Stimulated activated CD8-positive, alpha-beta memory T cell treated with anti-CD3 and anti-CD28 coated beads, Interleukin-7, amount 100 ng/mL, for 1 hour (primary cell): ENCODE measurements at places on chromosomes 2 and 18.
A peak's percentile ranks its signal among the peaks of the same experiment; 100 is the strongest.

DNA sequence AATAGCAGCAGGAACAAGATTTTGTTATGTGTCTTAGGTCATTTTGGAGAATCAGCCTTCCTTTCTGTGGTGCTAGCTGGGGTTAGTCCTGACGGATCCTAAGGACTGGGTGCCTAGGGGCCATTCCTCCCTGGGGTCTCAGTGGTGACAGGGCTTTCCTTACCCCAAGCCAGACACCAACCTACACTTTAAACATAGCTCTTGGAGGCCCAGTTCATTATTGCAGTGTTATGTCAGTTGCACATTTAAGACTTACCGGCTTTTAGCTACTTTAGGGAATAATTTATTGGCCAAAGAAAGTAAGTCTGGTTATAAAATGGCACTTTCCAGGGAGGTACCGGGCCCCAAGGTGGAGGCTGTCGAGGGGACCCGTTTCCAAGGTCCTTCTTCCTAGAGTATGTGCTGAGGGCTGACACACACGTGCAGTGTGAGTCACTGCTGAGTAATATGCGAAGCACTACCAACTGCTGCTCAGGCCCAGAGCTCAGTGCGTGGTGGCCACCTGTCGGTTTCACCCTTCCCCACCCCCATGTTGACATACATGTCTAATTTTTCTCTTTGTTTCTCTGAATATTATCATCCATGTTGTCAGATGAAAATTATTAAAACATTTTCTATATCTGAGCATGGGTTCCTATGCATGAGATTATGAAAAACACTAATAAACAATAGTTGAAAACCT is 37.0 kb upstream of the GRHL1 start:
- DNase-seq: no peak

DNA sequence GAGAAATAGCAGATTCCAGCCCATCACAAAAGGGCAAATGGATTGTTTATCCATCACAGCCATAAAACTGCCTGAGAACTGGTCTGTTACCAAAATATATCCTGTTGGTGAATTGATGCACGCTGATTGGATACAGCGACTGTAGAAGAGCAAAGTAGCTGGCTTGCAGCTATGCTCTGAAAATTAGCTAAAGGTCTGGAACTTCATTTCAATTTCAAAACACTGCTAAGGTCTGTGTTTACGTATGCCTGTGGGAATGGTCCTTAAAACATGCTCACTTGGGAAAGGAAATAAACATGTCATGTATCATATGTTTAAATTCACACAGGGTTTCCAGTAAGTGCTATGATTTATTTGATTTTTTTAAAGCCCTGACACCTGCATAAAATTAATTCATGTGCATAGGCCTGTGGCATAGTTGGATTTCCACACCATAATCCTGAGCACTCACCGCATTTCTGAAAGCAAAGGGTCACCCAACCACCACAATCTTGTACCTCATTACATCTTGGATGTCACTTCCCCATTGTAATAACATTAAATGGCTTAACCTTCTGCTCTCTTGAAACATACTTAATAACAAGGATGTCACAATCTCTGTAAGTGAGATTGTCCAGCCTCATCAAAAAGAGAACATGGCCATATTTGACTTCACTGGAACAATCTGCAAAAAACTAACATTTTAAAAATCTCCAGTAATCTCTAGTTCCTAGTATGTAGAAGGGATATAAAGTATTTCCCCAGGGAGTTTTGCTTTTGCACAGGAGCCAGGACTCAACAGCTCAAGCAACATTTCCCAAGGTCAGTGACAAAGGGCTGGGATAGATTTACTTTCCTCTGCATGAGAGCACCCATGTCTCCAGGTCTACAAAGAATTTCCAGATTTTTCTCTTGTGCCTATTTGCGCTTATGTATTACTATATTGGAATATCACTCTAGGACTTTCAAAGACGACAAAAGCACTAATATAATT is 109.8 kb downstream of the FARSB start:
- DNase-seq: no peak

- no peak for DNase-seq
Measured at GRCh38 chr2:23617167-23617810, 232.3 kb downstream of the KLHL29 start.

DNA sequence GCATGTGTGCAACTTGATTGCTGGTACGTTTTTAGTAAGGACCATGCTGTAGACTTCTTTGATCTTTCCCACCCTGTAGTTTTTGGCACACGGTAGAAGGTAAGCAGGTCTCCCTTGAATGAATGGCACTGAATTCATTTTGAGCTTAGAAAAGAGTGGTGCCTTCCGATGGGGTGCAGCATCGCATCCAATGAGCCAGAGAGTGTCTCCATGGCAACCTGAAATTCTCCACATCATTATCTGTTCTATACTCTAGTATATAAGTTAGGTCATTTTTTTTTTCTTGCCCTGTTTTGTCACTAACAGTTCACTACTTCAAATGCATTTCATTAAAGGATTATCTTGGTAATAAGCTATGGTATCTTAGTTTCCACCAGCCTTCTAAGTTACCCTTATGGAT is 81.2 kb upstream of the REV1 start:
- DNase-seq: no peak

DNA sequence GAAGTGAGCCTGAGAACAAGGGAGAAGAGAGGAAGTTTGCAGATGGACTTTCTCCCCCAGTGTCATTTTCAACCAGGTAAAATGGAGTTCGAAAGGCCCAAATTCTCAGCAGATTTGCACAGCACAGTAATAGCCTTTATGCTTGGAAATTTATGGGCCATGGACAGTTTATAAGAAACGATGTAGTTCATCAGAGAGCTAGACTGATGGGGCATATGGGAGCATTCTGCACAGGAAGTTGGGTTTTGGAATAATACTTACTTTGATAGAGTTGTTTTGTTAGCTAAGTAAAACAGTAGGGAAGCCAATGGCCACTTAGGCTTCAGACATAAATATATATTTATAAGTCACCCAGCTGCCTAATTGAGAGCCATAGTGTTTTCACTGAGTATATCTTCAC is 169.4 kb downstream of the MEIS1 start:
- no peak for DNase-seq

DNA sequence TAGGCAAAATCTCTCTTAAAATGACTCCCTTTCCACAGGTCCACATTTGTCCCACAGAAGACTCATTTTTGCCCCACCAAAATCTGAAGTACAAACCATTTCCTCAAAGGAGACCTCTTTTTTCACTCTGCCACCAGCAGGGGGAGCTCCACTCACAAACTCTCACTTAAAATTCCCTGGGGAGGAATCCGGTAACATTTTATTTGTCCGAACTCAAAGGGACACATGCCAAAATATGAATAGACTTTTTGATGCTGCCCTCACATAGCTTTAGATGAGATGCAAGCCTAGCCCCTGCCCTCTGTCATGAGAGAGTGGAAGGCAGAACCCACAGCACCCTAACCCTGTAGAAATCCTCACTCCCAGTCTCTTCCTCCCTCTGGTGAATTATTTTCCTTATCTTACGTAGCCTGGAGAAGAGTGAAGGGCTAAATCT is 57.1 kb downstream of the RMDN2 start:
- DNase-seq: peak; percentile 18

GRCh38 chr2:43417300-43417699 is 178.5 kb downstream of the THADA start:
- no peak for DNase-seq

DNA sequence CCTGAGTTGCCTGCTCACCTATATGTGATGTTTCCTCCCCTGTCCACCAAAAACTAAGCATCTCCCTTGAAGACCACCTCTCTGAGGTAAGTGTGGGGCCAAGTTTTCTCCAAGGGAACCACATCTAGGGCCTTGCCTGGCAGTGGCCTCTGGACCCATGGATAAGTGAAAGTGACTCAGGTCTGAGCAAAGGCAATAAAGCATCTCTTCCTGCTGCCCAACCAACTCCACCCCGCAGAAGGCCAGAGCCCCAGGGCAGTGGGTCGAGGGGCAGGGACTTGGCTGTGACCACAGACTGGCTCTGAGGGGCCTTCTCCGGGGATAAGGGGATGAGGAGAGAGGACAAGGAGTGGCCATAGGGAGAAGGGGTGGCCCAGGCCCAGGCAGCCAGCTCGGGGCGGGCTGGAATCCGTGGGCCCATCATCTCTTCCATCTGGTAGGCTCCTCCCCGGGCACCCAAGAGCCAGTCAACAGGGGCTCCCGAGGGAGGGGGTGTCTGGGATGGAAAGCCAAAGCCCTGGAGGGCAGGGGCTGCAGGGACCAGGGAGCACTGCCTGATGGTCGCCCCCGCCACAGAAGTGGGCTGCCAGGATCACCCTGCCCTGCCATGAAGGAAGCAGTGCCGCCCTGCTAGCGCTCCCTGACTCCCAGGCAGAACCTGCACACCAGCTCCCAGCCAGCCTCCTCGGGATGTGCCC is 33.4 kb downstream of the EMX1 start:
- no peak for DNase-seq

DNA sequence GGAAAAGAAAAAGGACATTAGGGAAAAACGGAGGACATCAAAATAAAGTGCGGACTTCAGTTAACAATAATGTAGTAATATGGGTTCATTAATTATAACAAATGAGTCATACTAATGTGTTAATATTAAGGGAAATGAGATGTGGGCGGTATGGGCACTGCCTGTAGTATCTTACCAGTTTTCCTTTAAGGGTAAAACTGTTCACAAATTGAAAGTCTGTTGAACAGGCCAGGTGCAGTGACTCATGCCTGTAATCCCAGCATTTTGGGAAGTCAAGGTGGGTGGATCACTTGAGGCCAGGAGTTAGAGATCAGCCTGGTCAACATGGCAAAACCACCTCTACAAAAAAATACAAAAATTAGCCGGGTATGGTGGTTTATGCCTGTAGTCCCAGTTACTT is 56.8 kb upstream of the PMAIP1 start:
- DNase-seq: no peak

DNA sequence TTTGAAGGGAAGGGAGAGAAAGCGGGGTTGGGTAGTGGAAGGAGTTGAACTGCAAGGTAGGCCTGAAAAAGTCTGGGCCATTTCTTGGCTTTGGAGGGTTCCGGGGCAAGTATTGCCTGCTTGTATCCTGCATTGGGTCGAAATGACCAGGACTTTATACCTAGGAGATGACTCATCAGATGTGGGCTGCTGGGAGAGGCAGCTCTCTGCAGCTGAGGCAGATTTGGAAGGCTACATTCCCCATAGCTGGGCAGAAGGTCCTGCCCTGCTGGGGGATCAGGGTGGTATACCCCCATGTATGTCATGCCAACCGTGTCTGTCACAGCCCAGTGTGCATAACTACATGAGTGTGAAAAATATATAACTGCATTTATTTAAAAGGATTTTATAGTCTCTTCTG is 171.8 kb upstream of the SPRED2 start:
- DNase-seq: no peak

DNA sequence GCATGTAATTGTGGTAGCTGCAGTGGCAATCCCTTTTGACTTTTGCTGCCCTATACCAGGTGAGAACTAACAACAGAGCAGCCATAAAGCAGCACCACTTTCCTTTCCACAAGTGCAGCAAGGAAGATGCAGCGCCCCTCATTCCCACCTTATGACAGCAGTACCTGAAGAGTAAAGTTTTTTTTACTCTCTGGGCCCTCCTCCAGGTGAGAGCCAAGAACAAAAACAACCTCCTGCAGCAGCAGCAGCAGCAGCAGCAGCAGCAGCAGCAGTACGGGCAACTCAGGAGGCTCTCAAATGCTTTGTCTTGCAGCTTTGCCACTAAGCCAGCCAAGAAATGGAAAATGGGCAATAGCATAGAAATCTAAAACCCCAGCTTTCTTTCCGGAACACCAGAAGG is 397.5 kb downstream of the FIGN start:
- DNase-seq: no peak

DNA sequence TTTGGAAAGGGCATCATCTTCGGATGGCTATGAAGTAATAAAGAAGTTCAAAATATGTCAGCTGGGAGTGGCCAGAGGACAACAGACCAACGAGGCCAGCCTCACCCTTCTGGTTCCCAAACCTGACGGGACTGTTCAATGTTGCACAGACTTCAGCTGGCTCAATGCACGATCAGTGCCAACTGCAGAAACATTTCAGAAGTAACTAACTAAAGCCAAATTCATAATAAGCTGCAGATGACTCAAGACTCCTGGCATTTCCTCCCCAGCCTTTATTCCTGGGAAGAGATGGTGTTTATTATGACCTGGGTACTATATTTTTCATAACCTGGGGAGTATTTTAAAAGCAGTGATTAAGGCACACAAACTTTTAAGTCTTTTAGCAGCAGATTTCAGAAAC is 3.8 kb upstream of the ATP6V1C2 start:
- no peak for DNase-seq

DNA sequence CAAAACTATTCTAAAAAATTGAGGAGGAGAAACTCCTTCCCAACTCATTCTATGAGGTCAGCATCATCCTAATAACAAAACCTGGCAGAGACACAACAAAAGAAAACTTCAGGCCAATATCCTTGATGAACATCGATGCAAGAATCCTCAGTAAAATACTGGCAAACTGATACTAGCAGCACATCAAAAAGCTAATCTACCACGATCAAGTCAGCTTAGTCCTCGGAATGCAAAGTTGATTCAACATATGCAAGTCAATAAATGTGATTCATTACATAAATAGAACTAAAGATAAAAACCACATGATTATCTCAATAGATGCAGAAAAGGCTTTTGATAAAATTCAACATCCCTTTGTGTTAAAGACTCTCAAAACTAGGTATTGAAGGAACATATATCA is 63.1 kb downstream of the EHBP1 start:
- no peak for DNase-seq

DNA sequence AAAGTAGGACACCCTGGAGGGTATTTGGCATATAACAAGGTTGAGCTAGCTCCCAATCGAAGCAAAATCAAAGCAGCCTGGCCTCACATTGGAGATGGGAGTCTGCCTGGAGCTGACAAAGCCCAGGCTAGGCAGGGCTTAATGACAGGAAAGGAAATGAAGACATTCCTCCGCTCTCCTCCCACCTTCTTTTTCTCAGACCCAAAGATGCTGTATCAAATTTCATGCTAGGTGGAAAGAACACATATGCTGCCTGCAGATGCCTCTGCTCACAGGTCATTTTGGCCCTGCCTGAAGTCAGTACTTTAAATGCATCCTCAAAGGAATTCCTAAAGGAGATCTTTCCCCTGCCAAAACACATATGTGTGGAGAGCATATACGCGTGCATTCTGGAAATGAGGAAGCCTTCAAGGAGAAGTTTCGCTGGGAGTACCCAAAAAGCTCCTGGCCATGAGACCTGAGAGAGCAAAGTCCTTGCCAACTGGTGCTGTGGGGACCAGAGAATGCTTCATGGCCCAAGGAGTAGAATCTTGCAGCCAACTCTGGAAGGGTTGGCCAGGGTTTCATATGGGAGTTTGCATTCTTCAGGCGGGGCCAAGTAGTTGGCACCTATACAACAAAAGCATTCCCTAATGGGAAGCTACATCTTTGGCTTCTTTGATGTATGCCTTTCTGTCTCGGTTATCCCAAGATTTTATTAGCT is 88.0 kb downstream of the AQP4 start:
- no peak for DNase-seq

GRCh38 chr2:235053651-235054050 is 101.8 kb downstream of the SH3BP4 start:
- no peak for DNase-seq

GRCh38 chr2:194128810-194129209 is 1528.2 kb upstream of the SLC39A10 start:
- DNase-seq: no peak
